Activated T-cell treated with anti-CD3 and anti-CD28 coated beads, Interleukin-2, amount 50 U/mL, for 4 hours (primary cell): ENCODE measurements at places on chromosomes 1 and 21. TPM values are rescaled to one million over a fixed set of nuclear protein-coding genes. Genes with fewer than 3 reads are reported as not detected.

The LCE6A gene
- total RNA-seq, result not detected

The SMPDL3B gene
- 0.43 TPM for total RNA-seq

The GSTM5 gene
- 0.05 TPM for total RNA-seq

The C1orf74 gene
- total RNA-seq, result 1.6 TPM

The ZNF695 gene
- total RNA-seq, result 0.29 TPM

The SPRR2E gene
- total RNA-seq, result not detected

- DNase-seq, result no peak
Measured at GRCh38 chr1:30460661-30461060, 262.7 kb downstream of the MATN1 start.

DNA sequence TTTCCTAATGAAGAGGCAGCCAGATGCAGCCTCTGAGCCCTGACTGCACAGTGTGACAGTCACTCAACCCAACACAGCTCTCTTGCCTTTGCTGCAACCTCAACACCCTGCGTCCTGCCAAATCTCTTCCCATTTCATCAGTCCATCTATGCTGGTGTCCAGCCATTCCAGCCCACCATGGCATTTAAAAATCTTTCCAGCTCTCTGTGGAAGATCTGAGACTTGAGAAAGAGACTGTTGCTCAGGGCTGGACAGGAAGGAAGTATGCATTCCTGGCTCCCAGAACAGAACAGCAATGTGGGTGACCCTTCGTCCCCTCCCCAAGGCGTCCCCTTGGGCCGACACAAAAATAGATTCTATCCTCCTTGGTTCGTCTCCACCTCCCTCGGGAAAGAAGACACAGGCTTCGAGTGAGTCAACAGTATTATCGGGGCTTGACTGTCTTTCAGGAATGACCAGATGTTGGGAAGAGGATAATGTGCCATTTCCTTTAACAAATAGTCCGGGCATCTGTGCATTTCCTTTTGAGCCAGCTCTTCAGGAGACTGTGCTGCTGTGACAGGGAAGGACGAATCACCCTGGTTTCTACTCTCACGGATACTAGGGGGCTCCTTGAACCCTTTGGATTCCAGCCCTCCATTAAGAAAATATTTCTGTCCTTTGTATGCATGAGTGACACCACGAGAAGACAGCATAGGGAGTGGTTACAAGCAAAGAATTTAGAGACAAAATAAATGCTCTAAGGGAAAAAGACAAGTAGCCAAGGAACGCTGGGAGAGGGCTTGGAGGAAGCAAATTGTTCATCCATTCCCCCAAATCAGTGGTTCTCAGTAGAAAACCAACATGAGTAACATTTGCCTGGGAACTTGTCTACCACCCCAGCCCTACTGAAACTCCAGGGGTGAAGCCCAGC is 111.4 kb upstream of the CDC42BPA start:
- DNase-seq, result no peak

DNA sequence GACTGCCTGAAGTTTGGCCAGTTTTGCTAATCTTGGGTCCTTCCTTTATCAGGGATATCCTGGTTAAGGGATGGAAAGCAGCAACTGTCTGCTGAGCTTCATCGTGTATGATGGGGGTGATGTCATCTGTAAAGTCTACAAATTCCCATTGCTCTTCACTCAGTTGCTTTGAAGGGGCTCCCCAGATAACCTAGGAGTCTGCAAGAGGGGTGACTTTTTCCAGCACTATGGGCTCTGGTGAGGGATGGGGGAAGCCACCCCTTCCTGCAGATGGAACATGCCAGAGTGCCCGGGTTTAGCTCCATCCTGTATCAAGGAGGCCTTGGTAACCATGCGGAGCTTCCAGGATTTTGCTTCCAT is 28.4 kb downstream of the EDARADD start:
- no peak for DNase-seq

- no peak for DNase-seq
Measured at GRCh38 chr1:241640867-241641622, 876 bp upstream of the CHML start.

- DNase-seq, result no peak
Measured at GRCh38 chr1:240094041-240094722, 2.5 kb downstream of the FMN2 start.

DNA sequence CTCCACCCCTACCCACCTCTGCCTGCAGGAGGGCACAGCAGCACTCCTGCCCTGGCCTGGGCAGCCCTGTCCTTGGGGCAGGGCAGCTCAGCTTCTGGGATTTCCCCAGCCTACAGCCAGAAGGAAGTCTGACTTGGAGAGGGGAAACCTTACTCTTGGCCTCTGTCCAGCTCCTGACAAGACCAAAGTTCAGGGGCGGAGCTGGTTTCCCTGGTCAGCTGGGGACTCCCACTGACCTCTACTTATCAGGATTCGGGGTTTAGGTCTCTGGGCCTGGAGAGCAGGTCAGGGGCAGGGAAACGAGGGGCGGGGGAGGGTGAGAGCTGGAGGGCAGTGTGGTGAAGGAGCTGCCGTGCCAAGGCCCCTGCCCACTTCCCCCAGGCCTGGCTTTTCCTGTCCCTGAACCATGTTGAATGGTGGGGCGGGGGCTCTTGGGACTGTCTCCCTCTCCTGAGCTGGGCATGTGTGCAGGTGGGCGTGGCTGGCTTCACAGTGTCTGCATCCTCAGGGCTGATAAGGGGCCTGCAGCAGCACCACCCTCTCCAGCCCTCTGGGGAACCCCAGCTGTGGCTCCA is 16.8 kb upstream of the ETV3 start:
- DNase-seq, result no peak

DNA sequence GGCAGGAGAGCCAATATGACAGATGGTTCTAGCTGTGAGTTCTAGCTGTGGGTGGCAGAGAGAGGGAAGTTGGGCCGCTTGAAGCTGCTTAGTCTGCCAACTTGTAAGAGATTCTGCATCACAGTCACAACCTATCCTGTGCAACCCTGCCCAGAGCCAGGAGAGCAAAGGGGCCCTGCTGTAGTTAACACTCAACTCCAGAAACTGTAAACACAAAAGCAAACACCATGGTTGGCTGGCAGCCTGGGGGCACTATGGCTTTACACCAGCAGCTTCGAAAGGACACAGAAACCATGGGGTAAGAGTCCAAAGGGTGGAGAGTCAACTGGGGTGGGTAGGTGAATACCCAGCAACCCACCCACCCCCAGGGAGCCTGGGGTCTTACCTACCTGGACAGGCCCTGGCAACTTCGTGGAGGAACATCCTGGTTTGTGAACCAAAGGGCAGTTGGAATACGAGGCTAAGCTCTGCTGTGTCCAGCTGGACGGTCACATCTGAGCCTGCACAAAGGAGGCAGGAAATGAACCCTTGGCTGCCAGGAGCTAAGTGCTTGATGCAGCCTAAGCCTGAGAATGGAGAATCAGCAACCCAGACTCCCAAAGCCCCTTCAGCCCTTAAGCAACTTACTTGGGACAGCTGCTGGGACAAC is 6.4 kb downstream of the INPP5B start:
- no peak for DNase-seq

DNA sequence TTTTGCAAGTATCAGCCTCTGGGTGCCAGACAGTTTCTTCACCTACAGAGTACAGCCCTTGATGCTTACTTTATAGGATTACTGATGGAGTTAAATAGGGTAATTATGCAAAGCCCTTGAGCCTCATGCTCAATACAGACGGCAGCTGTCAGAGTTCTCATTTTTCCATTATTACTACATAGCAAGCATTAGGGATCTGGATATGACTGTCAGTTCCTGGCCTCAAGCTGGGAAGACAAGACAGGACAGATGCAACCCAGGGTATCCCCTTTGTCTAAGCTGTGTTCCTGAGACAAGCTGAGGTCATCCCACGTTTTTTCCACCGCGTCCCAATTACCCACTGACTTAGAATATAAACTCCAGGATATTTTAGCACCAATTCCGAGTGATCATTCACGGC is 94.4 kb downstream of the SLC35F3 start:
- DNase-seq, result no peak

- no peak for DNase-seq
Measured at GRCh38 chr1:33350611-33351280, 29.8 kb upstream of the A3GALT2 start.

GRCh38 chr1:42700006-42700405 is 17.8 kb downstream of the YBX1 start:
- no peak for DNase-seq
